ENCODE measurements at places on chromosomes 3 and 15. TPM values are rescaled to one million over a fixed set of nuclear protein-coding genes. Genes with fewer than 3 reads are reported as not detected.

SLC22A13 gene
- total RNA-seq = 0.58 TPM

BFSP2 gene
- not detected for total RNA-seq

CELF6 gene
- total RNA-seq = not detected

ACAN gene
- total RNA-seq = 7.0 TPM

ILDR1 gene
- total RNA-seq = not detected

SAXO2 gene
- total RNA-seq = 1.1 TPM
